ENCODE measurements at places on chromosomes 13 and 19.

DNA sequence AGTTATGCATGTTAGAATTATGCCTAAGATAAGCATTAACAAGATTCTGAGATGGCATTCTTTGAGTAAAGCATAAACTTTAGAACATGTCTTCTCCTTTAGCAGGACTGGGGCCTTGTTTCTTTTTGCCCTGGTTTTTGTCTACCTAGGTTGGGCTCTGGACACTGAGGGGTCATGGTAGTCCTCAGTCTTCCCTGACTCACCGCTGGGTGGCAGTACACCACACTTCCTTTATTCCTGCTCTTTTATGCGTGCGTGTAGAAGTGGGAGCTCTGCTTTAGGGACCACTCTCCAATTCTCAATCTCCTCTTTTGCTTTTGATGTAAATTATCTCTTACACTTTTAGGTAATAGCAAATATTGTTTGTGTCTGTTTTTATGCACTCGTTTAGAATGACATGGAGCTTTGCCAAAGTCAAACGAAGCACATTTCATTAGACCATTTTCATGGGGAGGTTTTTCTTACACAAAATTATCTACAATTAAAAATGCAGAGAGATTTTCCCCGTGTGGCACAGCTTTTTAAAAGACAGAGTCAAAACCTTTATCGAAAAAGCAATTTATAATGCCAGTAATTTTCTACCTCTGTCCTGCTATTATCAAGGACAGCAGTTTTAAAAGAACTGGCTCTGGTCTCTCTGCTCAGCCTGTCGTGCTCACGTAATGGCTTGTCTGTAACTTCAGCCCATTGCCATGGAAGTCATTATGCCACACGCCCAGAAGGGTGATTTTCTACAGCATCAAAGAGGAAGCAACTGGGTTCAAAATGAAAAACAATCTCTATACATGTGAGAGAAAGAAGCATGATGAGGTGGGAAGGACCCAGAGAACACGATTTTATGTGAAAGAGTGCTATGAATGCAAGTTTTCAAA is 413.9 kb downstream of the COG6 start:
- no peak for DNase-seq

GRCh38 chr13:74062933-74063332 is 71.3 kb downstream of the KLF12 start:
- no peak for DNase-seq

- no peak for DNase-seq
Measured at GRCh38 chr13:25920931-25921330, 130.9 kb downstream of the SHISA2 start.

GRCh38 chr13:99080131-99080530 is 102.3 kb upstream of the DOCK9 start:
- DNase-seq: no peak

- DNase-seq: no peak
Measured at GRCh38 chr13:112456138-112457056, 80.2 kb downstream of the SPACA7 start.

GRCh38 chr19:16661480-16662034 is 618 bp downstream of the TMEM38A start:
- DNase-seq: no peak

DNA sequence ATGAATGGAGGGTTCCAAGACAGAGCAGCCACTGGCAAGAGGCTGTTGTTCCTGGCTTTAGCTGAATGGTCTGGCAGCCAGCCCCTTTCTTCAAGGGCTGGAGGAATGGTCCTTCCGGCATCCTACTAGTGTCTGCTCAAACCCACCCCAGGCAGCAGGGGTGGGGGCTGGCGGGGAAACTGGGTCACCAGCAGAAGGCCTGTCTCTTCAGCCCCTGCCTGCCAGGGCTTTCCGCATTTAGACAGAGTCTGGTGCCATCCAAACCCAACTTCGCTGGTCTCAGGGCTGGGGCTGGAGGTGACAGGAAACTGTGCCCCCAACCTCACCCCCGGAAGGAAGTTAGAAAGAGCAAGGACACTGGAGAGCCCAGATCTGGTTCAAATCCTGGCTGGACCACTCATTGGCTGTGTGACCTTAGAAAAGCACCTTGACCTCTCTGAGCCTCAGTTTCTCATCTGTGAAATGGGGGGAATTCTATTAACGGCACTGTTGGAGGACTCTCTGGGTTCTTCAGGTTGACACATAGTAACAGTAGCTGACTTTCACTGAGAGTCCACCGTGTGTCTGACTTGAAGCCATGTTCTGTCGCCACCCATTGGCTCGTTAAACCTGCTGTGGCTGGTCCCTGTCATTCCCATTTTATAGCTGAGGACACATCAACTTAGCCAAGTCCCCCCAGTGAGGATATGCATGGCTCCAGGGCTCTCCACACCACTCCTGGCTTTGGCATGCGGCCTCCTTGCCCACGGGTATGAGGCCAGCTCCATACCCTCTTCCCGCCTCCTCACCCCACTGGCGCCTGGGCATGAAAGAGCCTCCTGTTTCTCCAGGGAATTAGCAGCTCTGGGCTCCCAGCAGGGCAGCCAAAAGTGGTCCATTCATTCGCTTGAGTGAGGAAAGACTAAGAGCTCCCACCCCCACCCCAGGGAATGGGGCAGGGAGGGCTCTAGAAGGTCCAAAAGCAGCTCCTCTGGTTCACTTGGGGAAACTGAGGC is 2.5 kb upstream of the NR2C2AP start:
- no peak for DNase-seq

- no peak for DNase-seq
Measured at GRCh38 chr13:72653506-72653905, 73.9 kb downstream of the MZT1 start.

GRCh38 chr19:44772959-44773358 is 4.7 kb upstream of the CBLC start:
- no peak for DNase-seq

DNA sequence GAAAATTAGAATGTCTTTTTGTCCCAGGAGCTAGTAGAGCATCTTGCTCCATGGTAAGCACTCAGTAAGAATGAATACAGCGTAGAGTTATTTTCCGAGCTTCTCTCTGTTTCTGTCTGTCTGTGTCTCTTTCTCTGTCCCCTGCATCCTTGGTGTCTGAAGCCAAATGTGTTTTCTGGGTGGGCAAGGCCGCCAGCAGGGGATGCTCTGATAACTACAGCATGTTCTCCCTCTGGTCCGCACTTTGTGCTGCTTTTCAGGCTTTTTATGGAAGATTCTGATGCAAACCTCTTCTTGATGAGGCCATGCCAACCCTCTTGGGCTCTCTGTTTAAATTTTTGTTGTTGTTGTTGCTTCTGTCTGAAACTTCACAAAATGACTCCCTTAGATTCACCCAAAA is 142.8 kb upstream of the UBL3 start:
- DNase-seq: no peak

Data from NCI-H2081 treated with DMSO at 0.1 percent for 48 hours (cell line).